Activated naive CD8-positive, alpha-beta T cell treated with anti-CD3 and anti-CD28 coated beads, Interleukin-2, amount 50 U/mL, for 24 hours (primary cell): ENCODE measurements at places on chromosomes 7 and 10.

DNA sequence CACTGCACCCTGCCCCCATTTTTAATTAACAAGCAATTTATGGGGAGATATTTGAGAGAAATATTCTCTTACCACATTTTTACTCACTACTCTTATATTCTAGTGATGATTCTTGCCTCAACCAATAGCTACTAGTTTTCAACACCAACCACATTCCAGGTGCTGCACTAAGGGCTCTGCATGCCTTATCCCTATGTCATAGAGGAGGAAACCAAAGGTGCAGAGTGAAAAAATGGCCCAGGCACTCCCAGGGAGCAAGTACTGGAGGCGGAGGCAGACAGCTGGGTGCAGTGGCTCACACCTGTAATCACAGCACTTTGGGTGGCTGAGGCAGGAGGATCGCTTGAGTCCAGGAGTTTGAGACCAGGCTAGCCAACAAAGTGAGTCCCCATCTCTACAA, 35.5 kb upstream of the TPST1 start:
- no peak for DNase-seq

DNA sequence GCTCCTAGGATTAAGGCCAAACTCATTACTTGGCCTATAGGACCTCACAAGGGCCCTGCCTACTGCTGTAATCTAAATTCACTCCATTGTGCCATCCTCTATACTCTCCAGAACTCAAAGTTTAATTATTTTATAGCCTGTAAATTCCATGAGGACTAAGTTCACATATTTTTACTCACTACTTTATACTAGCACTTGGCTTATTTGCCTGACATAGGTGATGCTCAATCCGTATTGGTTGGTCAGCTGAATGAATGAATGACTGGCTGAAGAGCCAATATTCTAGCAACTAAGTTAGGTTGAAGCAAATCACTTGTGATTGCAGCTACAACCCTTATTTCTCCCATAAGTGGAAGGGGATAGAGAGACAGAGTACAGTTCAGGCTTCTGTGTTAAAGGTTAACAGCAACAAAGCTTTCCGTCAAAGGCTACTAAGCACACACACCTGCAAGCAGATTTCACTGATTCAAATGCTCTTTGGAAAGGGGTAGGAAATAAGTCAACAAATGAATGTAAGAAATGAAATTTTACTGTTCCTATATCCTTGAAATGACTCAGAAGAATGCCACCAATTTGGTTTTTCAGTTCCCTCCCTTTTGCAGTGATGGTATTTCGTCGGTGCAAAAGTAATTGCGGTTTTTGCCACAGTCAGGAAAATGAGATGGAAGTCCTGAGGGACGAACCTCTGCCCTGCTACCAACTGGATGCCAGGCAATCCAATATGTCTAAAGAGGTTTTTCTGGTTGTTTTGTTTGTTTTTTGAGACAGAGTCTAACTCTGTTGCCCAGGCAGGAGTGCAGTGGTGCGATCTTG, 120.7 kb downstream of the COL28A1 start:
- no peak for DNase-seq

DNA sequence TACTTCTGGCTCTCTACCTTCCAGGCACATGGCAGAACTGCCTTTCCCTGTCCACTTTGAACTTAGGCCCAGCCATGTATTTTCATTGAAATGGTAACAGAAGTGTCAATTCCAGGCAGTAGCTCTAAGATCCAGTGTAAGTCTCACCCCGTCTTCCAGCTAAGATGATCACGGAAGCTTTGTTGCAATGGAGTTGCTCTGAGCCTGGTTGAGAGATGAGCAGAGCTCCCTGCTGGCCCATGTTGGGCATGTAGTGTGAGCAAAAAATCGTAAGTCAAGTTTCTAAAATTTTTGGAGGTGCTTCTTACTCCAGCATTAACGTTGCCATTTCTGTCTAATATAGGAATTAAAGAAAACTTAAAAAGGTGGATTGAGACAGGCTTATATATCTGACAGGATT, 274.4 kb downstream of the IPMK start:
- no peak for DNase-seq

- DNase-seq, result no peak
These were observed 12.7 kb downstream of the LRRC18 start for GRCh38 chr10:48926764-48927540.

- no peak for DNase-seq
These were observed 380.3 kb upstream of the LRGUK start for GRCh38 chr7:133746847-133747246.

GRCh38 chr7:38903057-38903456, 5.9 kb downstream of the VPS41 start:
- DNase-seq, result no peak

- no peak for DNase-seq
These were observed 145.9 kb upstream of the WDR11 start for GRCh38 chr10:120705309-120705708.

- no peak for DNase-seq
These were observed 162.5 kb downstream of the MAGI2 start for GRCh38 chr7:79290841-79291497.

DNA sequence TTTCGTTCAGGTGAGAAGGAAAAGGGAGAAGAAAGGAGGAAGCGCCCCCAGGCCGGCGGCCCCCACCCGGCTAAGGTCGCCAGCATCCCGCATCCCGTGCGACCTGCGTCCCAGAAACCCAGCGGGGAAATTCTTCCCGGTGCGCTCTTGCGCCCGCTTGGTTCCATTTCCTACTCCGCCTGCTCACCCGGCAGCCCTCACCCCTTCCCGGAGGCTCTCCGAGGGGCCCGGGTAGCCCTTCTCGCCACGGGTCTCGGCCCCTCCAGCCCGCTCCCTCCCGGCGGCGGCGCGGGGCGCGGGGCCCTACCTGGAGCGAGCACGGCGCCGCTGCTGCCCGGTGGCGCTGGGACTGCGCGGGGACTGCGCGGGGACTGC, at the start of gene PRKCQ:
TSS of gene PRKCQ (minus strand) at position 373 of the 375 bp plus-strand sequence. CDS start 65,141 bp downstream, outside the sequence.
- no peak for DNase-seq

DNA sequence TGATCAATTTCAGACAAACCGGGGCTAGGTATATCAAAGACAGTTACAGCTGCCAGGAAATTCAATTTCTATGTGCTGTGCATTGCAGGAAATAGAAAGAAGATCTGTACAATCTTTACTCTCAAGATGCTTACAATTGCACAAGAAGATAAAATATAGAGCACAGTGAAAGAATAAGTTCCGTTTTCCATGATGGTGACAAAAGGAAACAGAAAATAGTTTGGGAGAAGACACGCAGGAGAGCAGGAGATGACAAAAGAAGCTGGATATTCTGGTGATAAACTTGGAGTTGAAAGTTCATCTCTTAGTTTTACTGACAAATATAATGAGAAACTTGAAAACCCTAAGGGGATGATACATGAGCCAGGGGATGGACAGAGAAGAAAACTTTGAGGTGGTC, 646.0 kb downstream of the PARD3 start:
- no peak for DNase-seq

GRCh38 chr7:100171087-100171681, 2.8 kb upstream of the GAL3ST4 start:
- no peak for DNase-seq

DNA sequence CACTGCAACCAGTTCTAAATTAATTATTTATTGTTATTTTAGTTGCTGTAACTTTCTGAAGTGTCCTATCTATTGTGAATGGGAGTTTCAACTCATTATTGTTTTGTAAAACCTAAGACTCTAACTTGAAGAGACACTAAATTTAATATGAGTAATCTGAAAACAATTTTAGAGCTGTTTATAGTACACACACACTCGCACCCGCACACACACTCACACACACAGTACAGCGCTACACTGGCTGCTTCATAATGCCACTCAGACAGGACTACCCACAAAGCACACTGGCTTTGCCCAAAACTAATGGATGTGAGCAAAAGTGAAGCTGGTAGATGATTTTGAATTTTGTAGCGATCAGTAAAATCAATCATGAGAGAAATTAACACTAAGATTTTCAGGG, 238.9 kb upstream of the ETV1 start:
- no peak for DNase-seq

- no peak for DNase-seq
These were observed 2.5 kb downstream of the PFKP start for GRCh38 chr10:3069876-3070275.

DNA sequence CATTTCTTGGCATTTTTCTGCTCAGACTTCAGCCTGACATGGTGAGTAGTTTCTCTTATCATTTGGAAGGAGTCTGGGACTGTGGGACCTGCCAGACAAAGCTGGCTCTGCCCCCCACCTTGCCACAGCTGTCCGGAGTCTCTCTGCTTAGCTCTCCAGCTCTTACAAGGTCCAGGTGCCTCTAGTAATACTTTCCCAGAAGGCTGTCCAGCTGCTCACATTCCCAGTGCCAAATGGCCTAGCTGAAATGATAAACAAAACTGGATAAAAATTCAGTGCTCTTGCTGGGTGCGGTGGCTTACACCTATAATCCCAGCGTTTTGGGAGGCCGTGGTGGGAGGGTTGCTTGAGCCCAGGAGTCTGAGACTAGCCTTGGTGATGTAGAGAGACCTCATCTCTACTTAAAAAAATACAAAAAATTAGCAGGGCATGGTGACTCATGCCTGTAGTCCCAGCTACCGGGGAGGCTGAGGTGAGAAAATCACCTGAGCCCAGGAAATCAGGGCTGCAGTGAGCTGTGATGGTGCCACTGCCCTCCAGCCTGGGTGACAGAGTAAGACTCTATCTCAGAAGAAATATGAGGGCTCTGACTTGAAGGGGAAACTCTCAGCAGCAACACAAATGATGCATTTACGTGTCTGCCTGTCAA, 86.8 kb downstream of the C10orf90 start:
- DNase-seq, result no peak

- DNase-seq, result no peak
These were observed 97.2 kb upstream of the BTBD16 start for GRCh38 chr10:122173766-122174435.

DNA sequence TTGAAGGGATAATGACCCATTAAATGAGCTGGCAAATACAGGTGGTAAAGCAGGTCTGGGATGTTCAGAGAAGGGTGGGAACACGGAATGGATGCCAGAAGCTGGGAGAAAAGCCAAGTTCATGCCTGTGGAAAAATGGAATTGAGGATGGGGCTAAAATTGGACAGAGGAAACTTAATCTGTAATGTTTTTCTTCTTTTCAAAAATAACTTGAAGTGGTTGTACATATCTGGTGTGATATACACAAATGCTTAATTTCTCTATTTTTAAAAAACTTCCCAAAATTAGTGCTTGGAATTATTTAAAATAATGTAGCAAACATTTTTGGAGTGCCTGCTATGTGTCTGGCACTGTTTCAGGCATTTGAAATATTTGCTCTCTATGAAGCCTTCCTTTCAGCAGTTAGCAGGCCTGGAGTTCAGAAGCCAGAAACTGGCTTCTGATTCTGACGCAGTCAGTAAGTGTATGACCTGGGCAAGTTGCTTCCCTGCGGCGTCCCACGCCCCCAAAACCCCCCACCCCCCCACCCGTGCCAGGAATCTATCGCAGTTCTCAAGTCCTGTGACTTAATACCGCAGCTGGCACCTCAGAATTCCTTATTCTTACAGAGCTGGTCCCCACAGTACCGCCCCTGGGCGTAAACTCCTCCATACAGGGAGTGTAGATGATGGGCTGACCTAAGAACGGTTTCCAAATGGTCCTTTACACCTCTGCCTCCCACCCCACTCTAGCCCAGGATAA, 828 bp upstream of the MALSU1 start:
- no peak for DNase-seq

GRCh38 chr7:135368416-135369186, 135.0 kb downstream of the STRA8 start:
- no peak for DNase-seq

DNA sequence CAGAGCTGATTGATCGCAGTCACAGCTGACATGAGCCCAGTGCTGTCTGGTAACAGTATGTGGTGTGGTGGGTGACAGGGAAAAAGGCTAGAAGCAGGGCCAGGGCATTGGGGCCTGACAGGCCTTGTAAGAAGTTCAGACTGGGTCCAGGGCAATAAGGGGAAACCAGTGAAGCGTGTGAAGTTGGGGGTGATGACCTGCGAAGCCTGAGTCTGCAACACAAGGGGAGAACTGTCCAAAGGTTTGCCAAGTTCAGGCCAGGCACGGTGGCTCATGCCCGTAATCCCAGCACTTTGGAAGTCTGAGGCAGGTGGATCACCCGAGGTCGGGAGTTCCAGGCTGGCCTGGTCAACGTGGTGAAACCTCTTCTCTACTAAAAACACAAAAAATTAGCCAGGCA, 983.9 kb upstream of the ZNF722 start:
- no peak for DNase-seq

- no peak for DNase-seq
These were observed 339.5 kb upstream of the NRP1 start for GRCh38 chr10:33673839-33674415.

GRCh38 chr7:35780070-35780469, 20.8 kb upstream of the SEPTIN7 start:
- no peak for DNase-seq

DNA sequence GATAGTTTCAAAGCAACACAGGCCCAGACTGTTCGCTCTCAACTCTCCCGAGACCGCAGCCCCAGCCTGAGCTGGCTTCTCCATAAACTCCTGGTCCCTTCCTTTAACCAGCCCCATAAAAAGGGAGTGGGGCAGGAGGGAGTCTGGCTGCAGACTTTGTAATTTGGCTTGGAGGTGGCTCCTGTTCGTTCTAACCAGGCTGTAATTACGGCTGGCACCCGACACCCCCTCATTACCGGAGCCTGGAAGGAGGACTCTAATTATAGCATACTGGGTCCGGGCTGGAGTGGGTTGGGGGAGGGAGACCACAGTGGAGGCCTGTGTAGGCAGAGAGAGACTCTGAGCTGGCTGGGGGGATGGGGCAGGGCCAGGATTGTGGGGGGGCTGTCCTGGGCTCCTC, 49.7 kb downstream of the UNC5B start:
- DNase-seq, result no peak

GRCh38 chr7:15007507-15007906, 105.0 kb upstream of the DGKB start:
- no peak for DNase-seq

DNA sequence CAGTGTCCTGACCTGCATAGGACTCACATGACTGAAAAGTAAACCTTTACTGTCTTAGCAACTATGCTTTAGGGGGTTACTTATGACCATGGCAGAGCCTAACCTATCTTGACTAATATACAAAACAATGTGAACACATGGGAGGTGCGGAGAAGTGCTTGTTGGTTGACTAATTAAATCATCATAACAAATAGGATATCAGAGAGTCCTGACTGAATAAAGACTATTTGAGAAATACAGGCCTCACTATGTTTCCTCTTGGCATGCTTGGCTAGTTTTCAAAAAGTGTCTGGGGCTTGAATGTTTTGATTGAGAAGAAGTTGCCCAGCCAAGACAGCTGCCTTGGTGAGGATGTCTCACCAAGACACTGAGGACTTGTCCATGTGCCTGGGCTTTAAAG, 104.4 kb upstream of the PHYHIPL start:
- DNase-seq, result no peak

- no peak for DNase-seq
These were observed 359.4 kb downstream of the GALNT17 start for GRCh38 chr7:71491336-71491735.

- no peak for DNase-seq
These were observed 17.5 kb upstream of the TECTB start for GRCh38 chr10:112265745-112266144.

DNA sequence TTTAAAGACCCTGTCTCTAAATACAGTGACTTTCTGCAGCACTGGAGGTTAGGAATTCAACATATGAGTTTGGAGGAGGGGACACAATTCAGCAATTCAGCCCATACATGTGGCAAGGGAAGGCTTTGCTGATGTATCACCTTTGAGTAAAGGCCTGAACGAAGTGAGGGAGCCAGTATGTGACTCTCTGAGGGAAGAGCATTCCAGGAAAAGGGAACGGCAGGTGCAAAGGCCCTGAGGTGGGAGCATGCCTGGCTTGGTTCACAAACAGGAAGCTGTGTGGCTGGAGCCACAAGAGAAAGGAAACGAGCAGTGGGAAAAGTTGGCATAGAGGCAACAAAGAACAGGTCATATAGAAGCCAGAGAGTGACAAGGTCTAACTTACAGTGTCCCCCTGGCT, 72.9 kb downstream of the MTPN start:
- no peak for DNase-seq
